ENCODE measurements at places on chromosomes 16 and 17.
A peak's percentile ranks its signal among the peaks of the same experiment; 100 is the strongest.

DNA sequence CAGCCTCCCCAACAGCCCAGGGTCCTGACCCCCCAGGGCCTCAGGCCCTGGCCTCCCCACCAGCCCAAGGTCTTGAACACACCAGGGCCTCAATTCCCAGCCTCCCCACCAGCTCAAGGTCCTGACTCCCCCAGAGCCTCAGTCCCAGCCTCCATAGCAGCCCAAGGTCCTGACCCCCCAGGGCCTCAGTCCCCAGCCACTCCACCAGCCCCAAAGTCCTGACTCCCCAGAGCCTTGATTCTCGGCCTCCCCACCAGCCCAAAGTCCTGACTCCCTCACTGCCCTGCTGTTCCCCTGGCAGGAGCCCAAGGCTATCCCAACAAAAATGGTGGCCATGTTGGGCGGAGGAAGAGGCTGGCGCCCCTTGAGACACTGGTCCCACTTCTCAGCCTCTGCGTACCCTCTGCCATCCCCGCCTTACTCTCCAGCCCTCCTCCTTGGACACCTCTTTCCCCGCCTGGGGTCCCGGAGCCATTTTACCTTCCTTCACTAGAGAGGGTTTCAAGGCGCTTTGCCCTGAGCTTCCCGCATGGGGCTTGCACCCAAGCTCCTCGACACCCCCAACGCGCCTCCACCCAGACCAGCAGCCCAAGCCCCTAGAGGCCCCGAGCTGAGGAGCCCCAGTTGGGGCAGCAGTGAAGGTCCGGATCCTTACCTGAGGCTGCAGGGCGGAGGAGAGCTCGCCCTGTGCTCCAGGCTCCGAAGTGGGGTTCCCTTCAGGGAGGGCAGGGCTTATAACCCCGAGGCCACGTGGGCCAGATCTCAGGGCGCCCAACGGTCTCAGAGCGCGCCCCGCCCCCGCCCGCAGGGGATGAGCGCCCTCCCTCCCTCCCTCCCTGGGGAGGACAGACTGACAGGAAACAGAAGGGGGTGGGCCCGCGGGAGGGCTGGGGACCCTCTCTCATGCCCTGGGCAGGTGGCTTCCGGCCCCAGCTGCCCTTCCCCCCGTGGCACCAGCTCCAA, 3.5 kb upstream of the TSPOAP1 start:
- peak; percentile 91 for DNase-seq

GRCh38 chr16:50192386-50193050, 39.4 kb downstream of the TENT4B start:
- no peak for DNase-seq

- DNase-seq: no peak
Observed at GRCh38 chr16:17830651-17831050, 359.9 kb upstream of the XYLT1 start.

DNA sequence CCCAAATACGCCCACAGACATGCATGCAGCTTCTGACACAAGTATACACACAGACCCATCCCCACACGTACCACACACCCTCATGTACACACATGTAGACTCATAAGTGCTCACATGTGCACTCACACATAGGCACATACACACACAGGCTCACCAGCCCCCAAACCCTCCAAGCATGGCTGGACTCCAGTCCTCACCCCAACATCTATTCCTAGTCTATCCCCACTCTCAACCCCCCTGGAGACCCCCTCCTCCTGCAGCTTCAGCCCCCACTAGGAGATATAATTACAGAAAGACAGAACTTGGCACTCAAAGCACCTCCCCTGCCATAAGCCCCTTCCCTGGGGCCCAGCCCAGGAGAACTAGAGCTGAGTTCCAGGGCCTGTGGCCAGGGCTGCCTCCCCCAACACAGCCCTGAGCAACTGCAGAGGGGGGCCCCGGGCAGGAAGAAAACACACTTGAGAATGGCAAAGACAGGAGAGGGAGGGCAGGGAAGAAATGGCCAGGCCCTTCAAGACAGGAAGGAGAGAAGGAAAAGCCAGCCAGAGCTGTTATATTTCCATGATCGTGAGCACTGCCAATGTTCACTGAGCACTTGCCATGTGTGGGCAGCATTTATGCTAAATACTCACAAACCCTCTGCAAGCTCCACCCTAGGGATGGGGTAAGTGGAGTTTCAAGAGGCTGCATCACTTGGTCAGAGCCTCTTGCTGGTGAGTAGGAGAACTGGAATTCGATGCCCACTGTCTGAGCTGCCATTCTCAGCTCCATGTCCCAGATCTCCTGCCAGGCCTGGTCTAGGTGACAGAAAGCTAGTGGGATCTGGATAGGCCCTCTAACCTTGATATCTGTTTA, 224.5 kb downstream of the ZNF423 start:
- DNase-seq: no peak

DNA sequence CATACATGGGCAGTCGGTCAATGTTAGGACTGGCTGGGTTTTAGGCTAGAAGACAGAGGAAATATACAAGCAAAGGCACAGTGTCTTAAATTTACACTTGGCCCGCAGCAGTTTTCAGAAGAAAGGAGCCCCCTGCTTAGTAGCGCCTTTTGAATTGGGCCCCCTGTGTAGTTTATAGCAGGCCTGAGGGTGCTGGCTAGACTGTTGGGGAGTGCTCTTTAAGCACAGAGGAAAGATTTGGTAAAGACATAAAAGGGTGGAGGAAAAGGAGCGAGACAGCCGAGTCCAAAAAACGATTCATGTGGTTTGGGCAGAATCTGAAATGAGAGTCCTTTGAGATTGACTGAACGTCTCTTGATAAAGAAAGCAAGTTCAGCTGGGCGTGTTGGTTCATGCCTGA, 10.6 kb downstream of the RMI2 start:
- no peak for DNase-seq

DNA sequence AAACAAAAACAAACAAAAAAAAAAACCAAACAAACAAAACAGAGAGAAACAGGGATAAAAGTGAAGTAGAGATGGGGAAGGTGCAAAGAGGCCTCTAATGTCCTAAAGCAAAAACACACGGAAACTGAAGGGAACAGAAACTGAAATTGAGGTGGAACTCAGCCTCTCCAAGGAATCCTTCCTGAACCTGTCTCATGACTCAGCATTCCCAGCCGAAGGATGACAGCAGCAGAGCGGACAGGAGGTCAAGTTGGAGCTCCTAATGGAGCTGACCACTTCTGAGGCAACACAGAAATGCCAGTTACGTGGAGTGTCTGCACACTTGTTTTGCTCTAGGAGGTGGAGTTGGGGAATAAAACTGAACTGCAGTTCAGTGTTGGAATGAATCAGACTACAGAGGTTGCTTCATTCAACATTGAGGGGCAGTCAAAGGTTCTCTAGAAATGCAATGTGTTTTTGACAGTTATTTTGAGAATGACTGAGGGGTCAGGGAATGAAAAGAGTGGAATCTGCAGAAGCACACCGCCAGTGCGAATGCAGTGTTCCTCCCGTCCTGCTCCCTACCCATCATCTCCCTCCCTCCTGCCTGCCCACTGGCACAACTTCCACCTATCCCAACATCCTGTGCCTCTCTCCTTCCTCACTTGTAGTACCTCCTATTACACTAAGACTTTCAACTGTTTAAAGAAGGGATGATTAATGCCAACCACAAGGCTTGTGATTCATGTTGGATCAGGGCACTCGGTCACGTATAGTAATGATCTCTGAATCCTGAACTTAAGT, 6.3 kb downstream of the UBE2O start:
- DNase-seq: no peak

GRCh38 chr17:27429666-27430382, 26.4 kb upstream of the KSR1 start:
- DNase-seq: no peak

DNA sequence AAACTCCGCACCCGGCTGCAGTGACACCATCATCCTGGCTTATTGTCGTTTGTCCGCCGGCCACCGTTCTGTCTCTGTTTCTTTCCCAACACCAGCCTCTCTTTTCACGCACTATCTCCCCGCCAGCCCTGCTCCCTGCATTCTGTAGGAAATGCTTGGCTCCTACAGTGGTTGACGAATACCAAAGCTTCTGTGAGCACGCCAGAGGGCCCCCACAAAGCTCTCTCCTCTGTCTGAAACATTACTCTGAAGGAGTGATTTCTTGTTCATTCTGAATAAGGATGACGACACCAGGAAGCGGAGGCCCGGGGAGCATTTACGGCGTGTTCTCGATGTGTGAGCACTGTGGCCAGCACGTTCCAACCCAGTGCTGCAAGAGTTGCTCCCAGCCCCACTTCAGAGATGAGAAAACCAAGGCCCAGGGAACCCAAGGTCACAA, 58.8 kb downstream of the ADCY9 start:
- no peak for DNase-seq

GRCh38 chr17:71502443-71502842, 618.4 kb upstream of the SOX9 start:
- no peak for DNase-seq

DNA sequence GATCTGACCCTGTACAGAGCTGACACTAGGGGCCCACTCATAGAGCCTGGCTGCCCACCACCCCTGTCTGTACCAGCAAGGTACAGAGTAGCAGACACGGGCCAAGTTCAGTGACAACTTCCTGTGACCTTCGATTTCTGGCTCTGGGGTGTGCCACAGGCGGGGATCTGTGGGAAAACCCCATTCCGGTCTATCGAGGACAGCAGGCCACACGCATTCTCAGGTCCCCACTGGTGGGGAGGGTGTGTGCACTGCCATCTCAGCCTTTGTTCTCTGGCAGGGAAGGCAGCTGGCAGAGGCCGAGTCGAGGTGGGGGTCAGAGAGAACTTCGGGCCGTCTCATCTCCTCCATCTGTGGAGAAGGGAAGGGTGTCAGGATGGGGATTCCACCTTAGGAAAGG, 10.0 kb downstream of the NLE1 start:
- DNase-seq: no peak

- no peak for DNase-seq
Observed at GRCh38 chr17:79545251-79546005, 65.4 kb downstream of the RBFOX3 start.

GRCh38 chr17:63221939-63222338, 224.2 kb downstream of the CYB561 start:
- DNase-seq: no peak

DNA sequence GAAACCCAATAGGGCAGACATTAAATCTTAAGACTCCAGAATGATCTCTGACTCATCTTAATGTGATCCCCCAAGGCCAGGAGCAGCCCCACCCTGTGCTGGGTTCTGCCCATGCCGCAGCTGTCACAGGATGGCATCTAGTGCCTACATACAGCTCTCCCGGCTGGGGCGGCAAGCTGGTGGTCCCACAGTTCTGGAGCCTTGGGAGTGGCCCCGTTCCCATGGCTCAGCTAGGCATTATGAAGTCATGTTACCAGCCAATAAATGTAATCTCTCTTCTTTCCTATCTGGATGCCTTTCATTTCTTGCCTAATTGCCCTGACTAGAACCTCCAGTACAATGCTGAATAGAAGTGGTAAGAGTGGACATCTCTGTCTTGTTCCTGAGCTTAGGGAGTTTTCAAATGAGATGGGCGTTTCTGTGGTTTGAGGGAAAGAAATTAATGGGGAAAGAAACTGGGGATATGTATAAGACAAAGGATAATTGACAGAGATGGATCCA, 95.7 kb upstream of the DNAH17 start:
- DNase-seq: no peak

GRCh38 chr16:59126486-59126885, 392.4 kb upstream of the GOT2 start:
- DNase-seq: no peak

GRCh38 chr16:79409978-79410377, 190.6 kb downstream of the MAF start:
- DNase-seq: no peak

DNA sequence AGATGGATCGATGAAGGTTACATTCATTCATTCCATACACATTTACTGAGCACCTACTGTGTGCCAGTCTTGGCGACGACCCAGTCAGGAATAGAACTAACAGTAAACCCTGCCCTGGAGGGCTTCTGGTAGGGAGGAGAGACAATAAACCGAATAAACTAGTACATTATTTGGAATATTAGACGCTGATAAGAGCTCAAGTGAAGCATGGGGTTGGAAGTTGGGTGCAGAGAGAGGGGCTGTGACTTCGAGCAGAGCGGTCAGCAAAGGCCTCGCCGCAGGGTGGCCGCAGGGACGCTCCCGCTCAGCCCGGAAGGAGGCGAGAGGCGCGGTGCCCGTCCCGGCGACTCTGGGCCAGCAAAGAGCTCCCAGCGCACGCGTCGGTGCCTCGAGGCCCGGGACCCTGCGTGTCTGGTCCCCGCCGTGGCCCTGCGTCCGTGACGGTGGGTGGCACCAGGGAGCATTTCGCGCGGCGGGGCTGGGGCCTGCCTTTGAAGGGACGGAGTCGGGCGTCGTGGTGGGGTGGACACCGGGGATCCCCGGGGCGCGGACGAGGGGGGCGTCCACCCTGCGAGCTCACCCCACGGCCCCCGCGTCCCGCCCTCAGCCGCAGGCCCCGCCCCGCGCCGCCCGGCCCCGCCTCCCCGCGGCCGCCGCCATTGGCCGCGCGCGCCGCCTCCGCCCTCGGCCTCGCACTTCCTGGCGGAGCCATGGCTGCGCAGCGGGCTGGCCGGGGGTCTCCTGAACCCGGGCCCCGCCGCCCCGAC, at the start of gene KLHL36:
KLHL36 (plus strand) TSS at position 684 of the 767 bp plus-strand sequence. CDS start 2,357 bp downstream, outside the sequence.
- DNase-seq: peak; percentile 61

GRCh38 chr16:30743716-30744115, 4.5 kb upstream of the PHKG2 start:
- no peak for DNase-seq

DNA sequence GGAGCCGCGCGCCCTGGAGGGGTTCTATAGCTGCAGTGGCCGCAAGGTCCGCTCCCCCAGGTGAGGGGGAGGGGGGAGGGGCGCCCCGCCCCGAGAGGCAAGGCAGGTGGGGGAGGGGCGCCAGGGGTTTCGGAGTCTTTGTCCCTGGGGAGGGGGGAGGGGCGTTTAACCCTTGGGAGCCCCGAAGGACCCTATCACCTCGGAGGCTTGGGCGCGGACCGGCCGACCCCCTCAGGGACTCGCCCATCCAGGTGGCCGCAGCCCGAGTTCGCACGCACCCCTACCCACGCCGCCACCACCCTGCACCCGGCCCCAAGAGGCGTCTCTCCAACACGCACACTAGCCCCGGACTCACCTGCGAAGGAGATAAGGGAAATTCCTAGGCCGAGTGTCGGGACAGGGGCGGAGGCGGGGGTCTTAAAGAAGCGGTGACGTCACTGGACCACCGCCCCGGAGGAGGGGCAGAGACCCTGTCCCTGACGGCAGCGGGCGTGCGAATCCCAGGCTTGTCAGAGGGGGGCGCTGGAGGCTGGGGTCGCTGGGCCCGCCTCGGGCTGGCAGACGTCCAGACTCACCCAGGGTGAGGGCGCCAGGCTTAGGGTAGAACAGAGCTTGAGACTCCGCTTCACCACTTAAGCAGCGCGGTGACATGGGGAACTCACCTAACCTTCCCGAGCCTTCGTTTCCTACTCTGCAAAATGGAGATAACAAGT, at the start of gene CLDN6:
CLDN6 (minus strand) TSS at position 390 of the 713 bp plus-strand sequence. CDS start 2,162 bp downstream, outside the sequence.
- DNase-seq: no peak

All from stimulated activated CD4-positive, alpha-beta T cell treated with anti-CD3 and anti-CD28 coated beads, TNF-alpha, amount 100 ng/mL, for 4 hours (primary cell).